ENCODE measurements at places on chromosomes 11 and 22.

DNA sequence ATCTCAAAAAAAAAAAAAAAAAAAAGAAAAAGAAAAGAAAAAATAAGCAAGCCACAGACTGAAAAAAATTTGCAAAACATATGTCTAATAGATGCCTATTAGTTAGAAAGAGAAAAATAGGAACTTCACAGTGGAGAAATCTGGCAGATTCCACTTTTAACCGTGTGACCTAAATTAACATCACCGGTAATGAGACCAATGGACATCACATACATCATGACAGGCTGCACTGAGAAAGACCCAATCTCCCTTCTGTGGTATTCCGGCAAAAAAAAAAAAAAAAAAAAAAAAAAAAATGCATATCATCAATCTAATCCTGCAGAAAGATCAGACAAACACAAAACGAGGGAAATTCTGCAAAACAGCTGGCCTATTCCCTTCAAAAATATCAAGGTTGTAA lies 46.7 kb upstream of the CECR2 start:
- DNase-seq = no peak

DNA sequence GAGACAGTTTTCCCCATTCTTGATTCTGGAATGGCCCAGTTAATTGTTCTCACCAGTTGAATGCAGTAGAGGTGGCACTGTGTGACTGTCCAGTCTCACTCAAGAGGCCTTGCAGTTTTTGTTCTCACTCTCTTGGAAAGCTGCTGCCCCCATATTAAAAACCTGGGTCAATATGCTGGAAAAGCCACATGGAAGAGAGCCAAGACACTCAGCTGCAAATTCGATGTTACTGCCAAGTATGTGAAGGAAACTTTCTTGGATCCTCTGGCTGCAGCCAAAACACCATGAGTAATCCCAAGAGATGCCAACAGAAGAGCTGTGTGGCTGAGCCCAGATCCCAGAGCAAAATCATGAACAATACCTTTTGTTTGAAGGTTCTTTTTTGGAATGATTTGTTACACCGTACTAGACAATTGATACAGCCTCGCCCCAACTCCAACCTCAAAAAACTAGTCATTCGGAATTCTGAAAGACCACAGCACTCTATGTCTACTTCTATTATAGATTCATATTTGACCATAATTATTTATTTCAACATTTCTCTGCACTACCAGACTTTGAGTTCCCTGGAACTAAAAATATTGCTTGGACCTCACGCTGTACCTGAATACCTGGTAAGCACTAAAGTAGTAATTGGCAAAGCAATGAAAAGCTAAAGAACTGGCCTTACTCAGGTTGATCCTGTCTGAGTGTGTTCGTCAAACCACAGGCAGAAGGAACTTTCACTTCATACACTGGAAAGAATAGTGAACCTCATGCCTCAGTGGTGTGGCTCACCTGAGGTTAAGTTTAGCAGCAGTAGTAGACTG lies 378.8 kb downstream of the ETS1 start:
- DNase-seq = peak; percentile 22

DNA sequence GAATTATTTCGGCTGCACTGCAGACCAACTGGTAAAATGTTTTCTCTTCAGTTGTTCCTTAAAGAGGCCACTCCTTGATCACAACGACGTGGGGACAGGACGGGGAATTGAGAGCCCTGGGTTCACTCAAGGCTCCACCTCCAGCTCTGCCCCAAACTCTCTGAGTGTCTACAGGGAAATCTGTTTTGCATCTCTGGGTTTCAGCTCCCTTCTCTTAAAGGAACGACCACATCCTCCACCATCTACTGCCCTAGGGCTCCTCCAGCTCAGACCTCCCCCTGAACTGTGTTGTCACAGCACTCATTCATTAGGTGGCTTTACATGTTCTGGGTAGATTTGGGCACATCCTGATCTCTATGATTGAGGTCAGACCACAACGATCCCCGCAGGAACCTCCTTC lies 5.1 kb upstream of the PPFIA1 start:
- no peak for DNase-seq

DNA sequence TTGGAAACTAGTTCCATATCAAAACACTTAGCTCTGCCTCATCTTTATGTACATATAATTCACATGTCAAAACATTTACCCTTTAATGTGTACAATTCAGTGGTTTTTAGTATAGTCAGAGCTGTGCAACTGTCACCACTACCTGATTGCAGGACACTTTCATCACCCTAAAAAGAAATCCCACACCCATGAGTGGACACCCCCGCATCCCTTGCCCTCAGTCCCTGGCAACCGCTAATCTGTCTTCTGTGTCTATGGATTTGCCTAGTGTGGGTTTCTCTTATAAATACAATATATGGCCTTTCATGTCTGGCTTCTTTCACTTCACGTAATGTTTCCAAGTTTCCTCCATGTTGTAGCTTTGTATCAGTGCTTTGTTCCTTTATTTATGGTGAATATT lies 8.6 kb upstream of the EMID1 start:
- no peak for DNase-seq

GRCh38 chr11:15893080-15893492 lies 463.3 kb downstream of the SOX6 start:
- DNase-seq = no peak

DNA sequence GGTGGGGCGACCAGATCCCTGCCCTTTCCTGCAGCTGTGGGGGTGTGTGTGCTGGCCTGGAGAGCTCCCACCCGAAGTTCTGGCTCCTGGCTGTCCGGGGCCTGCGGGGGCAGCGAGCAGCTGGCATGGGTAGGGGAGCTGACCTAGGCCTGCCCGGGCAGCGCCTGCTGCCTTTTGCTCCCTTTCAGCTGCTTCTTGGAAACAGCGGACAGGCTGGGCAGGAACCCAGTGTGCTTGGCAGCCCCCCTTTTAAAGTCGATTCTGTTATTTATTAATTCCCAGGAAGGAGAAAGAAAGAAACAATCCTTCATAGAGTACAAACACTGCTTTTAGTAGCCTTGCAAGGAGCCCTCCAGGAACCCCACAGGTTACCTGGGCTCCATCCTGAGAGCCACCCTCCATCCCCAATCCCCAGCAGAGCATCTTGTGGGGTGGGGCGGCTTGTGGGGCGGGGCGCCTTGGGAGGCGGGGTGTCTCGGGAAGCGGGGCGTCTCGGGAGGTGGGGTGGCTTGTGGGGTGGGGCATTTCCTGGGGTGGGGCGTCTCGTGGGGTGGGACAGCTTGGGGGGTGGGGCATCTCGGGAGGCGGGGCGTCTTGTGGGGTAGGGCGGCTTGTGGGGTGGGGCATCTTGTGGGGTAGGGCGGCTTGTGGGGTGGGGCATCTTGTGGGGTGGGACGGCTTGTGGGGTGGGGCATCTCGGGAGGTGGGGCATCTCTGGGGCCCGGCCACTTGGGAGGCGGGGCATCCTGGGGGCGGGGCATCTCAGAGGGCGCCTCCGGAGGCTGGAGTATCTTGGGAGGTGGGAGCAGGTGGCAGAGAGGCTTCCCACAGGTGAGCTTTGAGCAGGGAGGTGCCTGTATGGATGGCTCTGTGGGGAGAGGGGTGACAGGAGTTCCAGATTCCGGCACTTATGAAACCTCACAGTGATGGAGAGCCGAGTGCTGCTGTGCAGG lies 7.0 kb downstream of the CD81 start:
- DNase-seq = peak; percentile 78

GRCh38 chr22:33648478-33648877 lies 271.8 kb downstream of the LARGE1 start:
- no peak for DNase-seq

DNA sequence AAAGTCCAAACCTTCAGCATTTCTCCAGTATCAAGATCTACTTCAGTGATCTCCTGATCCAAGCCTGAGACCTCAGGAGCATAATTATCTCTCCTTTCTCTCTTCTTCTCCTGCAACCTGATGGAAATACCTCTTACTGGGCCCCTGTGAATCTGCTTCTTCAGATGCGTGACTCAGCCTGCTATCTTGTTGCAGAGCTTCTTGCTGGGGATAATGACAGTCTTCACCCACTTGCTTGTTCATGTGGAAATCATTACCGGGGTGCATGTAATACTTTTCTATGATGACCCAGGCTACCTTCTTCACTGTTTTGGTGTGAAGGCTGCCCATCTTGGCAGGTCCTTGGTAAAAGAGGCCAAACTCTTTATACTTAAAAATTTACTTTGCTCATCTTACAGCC lies 140.0 kb upstream of the POU2AF2 start:
- no peak for DNase-seq

DNA sequence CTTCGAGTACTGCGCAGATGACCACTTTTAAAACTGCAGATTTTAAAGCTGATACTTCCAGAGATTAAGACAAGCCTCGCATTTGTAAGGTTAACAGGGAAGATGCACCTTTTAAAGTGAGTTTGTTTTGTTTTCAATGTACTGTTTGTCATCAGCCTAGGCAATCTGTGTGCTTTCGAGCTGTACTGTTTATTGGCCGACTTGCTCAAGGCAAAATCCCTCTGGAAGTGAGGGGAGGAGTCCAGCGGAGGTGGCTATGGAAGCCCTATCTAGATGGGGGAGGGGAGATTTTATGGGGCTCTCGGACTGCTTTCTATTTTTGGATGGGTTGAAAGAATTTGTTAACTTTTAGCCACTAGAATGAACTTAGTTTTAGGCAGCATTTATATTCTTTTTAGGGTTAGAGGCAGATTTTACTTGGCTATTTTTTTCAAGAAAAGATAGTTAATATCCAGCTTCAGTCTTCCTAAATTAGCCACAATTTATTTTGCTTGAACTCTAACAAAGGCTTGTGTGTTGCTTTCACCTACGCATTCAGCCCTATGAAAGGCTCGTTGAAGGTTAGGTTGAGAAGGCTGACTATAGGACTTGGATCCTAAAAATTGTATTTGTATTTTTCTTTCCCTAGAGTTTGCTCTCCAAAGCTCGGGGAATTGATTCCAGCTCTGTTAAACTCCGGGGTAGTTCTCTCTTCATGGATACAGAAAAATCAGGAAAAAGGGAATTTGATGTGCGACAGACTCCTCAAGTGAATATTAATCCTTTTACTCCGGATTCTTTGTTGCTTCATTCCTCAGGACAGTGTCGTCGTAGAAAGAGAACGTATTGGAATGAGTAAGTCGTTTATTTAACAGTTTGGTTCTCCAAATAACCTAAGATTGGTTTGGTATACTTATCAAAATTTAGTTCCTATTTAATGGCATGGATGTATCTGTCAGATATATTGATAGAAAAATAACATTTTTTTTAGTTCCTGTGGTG lies 2.1 kb downstream of the WEE1 start:
- peak; percentile 49 for DNase-seq

GRCh38 chr11:123519055-123519796 lies 89.2 kb downstream of the GRAMD1B start:
- no peak for DNase-seq

GRCh38 chr22:46959369-46959768 lies 196.9 kb downstream of the TBC1D22A start:
- DNase-seq = no peak

- DNase-seq = no peak
Measured at GRCh38 chr22:39152024-39152510, 413 bp downstream of the CBX7 start.

- no peak for DNase-seq
Measured at GRCh38 chr11:128342511-128343134, 244.7 kb downstream of the ETS1 start.

GRCh38 chr11:127506647-127507046 lies 506.1 kb upstream of the KIRREL3 start:
- DNase-seq = no peak

GRCh38 chr22:29816539-29816938 lies 21.5 kb downstream of the ASCC2 start:
- no peak for DNase-seq

DNA sequence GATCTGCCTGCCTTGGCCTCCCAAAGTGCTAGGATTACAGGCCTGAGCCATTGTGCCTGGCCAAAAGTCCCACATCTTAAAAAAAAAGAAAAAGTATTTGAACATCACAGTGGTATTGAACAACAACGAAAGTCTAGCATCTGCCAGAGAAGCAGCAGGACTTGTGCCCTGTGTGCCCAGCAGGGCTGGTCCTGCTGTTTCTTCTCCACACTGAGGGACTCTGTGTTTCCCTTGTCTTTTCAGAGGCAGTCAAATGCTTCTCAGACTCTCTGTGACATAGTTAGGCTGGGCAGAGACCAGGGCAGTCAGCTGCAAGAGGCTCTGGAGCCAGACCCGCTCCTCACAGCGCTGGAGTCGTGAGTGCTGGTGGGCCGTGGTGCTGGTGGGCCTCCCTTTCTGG lies 56.2 kb downstream of the SBF1 start:
- no peak for DNase-seq

GRCh38 chr11:111258046-111258445 lies 12.5 kb downstream of the POU2AF2 start:
- DNase-seq = no peak

DNA sequence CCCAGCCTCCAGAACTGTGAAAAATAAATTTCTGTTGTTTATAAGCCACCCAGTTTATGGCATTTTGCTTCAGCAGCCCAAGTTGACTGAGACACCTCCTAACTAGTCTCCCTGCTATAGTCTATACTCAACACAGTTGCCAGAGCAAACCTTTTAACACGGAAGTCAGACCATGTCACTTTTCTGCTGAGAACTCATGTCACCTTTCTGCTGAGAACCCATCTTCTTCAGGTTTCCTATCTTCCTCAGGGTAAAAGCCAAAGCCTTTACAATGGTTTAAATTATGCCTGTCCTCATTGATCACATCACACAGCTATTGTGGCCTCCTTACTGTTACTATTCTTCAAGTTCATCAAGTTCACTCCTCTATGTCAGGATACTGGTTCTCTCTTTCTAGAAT lies 74.3 kb upstream of the SOX6 start:
- DNase-seq = no peak

DNA sequence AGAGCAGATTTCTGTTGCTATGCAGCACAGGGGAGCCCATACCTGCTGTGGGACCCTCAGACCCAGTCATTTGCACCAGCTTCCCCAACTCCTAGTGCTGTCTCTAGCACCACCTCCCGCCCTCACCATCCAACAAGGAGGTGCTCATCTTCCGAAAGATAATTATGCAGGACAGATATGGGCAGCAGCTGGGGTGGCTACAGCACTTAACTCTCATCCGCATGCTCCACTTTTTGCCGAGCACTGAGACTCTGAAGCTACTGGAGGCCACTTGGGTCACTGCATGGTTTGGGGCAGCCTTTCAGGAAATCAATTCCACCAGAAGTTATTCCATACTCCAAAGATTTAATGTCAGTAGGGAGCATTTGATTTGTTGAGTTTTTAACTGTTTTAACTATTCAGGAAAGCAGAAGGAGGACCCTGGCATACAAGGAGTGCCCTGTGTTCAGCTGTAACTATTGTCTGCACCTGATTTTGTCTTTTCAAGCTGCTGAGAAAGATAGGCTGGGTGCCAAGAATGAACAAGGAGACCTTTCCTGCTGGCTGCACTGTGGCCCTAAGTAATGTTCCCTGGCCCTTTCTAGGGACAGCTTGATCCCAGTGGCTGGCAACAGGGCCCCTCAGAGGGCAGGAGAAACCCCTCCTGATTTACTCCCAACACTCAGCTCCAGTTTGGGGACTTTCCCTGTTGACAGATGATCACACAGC lies 67.3 kb upstream of the CSNK2A3 start:
- DNase-seq = no peak

- DNase-seq = no peak
Measured at GRCh38 chr11:12470236-12470635, 92.9 kb downstream of the PARVA start.

DNA sequence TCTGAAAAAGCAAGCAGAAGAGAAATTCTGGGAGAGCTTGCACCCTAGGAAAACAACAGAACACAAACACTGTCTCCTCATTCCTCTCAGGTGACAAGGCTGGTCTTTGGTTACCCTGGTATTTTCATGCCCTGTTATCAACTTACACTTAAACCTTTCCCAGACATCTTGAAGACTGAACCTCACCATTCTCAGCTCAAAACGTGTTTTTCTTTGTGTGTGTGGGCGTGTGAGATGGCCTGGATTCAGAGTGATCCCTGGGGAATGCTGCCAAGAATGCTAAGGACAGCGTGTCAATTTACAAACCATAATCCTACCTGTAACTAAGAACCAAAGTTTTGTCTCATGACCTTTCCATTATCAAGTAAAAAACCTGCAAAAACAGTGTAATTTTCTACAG lies 33.3 kb downstream of the ELF5 start:
- DNase-seq = no peak
